ENCODE measurements at places on chromosomes 4 and X.

- DNase-seq = peak; percentile 35
Observed at GRCh38 chr4:57303012-57303751, 193.0 kb upstream of the IGFBP7 start.

- DNase-seq = peak; percentile 13
Observed at GRCh38 chrX:51860679-51861078, 32.7 kb upstream of the MAGED1 start.

- DNase-seq = no peak
Observed at GRCh38 chr4:105805501-105806120, 89.7 kb upstream of the NPNT start.

DNA sequence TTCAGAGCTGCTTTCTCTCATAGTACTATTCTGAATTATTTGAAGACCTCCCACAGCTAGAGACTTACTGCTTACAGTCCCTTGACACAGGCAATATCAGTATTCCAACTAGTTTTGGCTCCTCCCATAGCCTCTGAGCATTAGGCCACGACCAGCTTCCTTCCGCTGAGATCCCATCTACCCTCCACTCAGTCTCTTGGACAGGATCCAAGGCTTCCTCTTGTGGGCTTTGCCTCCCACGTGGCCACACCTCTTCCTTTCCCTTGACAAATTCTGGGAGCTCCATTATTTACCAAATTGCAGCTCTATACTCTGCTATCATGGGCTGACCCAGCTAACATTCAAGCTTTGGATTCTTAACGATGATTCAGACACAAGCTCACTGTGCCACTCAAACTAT, 470.4 kb upstream of the GALNT7 start:
- DNase-seq = no peak

- DNase-seq = peak; percentile 49
Observed at GRCh38 chrX:15973299-15973698, 118.7 kb upstream of the AP1S2 start.

- no peak for DNase-seq
Observed at GRCh38 chr4:39563346-39563847, 36.2 kb upstream of the UGDH start.

- DNase-seq = no peak
Observed at GRCh38 chrX:135973025-135973547, 702 bp downstream of the MMGT1 start.
